Activated CD8-positive, alpha-beta memory T cell treated with anti-CD3 and anti-CD28 coated beads for 1 hour (primary cell): ENCODE measurements at places on chromosomes 13 and 19.
A peak's percentile ranks its signal among the peaks of the same experiment; 100 is the strongest.

- DNase-seq = no peak
These were observed 124.3 kb downstream of the PTPRS start for GRCh38 chr19:5216141-5216847.

- DNase-seq = no peak
These were observed 979 bp downstream of the AKAP8 start for GRCh38 chr19:15378534-15379082.

DNA sequence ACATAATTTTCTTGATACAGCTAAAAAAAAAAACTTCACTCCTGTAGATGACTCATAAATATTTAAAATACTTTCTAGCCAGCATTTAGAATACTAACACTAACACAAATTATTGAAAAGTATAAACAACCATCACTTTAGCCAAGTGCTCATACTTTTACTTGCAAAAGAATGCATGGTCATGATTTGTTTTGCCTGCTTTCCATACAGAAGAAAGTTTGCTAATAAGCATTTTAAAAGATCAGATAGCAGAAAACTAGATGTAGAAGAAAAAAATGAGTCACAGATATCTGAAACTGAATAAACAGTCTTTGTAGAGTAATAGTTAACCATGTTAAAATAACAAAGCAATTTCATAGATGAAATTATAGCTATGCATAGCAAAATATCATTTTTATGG is 2280.4 kb upstream of the PCDH20 start:
- DNase-seq = no peak

GRCh38 chr13:26342898-26343297 is 89.0 kb downstream of the CDK8 start:
- DNase-seq = no peak

- DNase-seq = no peak
These were observed 8.1 kb upstream of the HCN2 start for GRCh38 chr19:581399-582111.

GRCh38 chr13:26785838-26786630 is 25.4 kb upstream of the GPR12 start:
- DNase-seq = peak; percentile 14

DNA sequence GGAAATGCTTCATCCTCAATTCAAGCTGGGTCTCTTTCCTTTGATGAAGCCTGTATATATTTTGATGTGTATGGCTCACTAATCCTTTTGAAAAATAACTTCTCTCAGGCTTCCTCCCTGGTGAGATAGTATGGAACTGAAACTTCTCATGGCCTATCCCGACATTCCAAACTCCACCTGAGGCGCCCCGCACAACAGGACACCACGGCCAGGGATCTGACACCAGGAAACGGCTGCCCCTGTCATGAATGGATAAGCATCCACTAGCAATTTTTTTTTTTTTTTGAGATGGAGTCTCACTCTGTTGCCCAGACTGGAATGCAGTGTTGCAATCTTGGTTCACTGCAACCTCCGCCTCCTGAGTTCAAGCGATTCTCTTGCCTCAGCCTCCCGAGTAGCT is 16.4 kb downstream of the SLC7A1 start:
- DNase-seq = no peak

DNA sequence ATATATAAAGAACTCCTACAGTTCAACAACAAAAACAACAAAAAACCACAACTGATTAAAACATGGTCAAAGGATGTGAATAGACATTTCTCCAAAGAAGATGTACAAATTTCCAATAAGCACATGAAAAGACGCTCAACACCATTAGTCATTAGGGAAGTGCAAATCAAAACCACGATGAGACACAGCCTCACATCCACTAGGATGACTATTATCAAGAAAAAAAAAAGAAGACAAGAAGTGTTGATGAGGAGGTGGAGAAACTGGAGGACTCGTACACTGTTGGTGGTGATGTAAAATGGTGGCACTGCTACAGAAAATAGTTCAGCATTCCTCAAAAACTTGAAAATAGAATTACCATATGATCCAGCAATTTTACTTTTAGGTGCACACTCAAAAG is 61.0 kb upstream of the SOX1 start:
- no peak for DNase-seq
